ENCODE measurements at places on chromosomes 12 and 14.

- DNase-seq = no peak
Observed at GRCh38 chr14:65040666-65041433, 54.2 kb downstream of the FNTB start.

DNA sequence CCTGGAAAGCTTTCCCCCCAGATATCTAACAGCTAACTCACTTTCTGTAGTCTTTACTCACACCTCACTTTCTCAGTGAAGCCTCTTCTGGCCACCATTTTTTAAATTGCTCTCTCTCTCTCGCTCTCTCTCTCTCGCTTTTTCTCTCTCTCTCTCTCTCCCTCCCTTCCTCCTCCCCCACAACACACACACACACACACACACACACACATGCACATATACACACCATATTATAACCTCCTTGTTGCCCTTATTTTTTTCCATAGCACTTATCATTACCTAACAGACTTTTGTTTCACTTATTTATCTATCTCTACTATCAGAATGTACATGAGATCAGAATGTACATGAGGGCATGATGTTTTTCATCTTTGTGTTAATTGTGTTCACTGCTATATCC, 156.8 kb downstream of the DUSP6 start:
- no peak for DNase-seq

GRCh38 chr12:31736472-31736871, 7.7 kb upstream of the AMN1 start:
- no peak for DNase-seq

DNA sequence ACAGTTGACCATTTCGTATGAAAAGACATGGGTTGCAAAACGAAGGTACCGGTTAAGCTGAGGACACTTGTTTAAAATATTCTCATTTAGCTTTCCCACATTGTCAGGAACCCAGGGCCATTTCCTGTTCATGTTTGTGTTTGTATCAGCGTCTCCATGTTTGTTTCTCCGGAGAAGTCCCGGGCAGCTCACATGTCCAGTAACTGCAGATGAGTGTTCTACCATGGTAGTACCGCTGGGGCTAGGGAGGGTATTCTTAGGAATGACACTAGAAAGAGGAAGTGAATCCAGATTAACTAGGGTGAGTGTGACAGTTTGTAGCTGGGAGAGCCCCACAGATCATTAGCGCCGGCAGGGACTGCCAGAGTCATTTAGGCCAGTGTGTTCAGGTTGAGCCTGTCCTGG, 50.0 kb upstream of the EVL start:
- DNase-seq = no peak

GRCh38 chr14:92540472-92541048, 27.0 kb downstream of the RIN3 start:
- DNase-seq = peak; percentile 46

DNA sequence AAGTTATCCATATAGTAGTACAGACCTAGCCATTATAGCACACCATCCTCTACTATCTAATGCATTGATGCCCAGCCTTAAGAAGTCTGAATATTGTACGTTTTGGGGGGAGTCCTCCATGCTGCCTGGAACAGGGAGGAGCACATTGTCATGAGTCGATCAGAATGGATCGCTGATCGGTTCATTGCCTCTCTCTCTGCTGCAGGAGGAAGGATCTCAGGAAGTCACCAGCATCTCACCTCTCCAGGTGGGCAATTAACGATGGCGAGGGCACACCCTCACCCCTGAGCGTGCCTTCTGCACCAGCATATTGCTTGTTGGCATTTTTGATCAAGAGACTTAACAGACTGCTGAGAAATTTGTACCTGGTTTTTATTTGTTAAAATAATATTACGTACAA, 11.5 kb downstream of the CCND2 start:
- DNase-seq = no peak

GRCh38 chr12:132955094-132956010, 754 bp downstream of the ZNF605 start:
- DNase-seq = no peak

DNA sequence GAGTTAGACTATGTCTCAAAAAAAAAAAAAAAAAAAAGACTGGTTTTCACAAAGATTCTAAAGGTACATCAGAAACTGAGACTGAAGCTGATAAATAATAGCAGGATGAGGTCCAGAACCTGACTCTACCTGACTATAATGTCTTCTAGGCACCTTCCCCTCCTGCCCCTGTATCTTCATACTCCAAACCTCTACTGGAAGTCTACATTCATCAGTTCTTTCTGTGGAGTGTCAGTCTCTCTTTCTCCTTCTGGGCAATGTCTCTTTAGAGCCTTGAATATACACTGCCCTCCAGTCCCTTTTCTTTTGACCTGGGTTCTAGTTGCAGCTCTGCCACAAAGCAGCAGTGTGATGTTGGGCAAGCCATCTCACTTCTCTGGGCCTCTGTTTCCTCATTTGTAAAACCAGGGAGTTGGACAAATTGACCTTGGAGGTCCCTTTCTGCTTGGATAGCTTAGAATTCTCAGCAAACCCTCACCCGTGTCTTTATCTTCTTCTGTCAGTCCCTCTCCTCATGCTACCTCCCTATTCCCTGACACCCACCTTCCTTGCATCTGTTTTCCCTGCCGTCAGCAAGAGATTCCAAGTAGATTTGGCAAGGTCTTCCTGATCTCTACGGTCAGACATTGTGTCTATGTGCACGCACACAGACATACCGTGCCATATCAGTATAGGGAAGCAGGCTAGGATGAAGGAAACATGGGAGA, 4.3 kb downstream of the NFE2 start:
- DNase-seq = no peak

DNA sequence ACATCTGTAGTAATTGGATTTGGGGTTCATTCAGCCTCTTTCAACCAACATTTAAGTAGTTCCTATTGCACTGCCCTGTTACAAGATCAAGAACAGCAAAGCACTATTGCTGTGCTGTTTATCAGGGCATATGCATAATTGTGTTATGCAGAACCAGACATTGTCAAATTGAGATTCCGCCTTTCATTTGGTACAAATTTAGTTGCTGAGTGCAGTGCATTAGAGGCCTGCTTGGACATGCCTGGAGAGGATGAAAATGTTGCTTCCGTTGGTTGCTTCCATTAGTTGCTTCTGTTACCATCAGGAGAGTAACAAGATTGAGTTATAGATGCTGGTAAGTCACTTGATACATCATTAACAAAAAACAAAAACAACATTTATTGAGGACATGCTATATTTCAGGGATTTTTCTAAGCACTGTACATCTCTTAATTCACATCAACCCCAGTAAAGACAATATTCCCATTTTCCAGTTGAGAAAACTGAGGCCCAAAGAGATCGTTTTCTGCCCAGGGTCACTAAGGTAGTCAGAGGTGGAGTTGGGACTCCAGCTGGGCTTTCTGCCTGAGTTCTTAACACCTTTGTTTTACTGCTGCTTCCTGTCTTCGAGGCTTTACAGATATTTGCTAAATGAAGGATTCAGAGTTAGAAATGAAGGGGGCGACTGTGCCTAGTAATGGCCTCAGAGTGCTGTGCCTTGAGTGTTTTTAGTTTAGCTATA, 79.3 kb downstream of the PPP2R5C start:
- no peak for DNase-seq

GRCh38 chr14:70118064-70118463, 70.7 kb downstream of the SLC8A3 start:
- no peak for DNase-seq

DNA sequence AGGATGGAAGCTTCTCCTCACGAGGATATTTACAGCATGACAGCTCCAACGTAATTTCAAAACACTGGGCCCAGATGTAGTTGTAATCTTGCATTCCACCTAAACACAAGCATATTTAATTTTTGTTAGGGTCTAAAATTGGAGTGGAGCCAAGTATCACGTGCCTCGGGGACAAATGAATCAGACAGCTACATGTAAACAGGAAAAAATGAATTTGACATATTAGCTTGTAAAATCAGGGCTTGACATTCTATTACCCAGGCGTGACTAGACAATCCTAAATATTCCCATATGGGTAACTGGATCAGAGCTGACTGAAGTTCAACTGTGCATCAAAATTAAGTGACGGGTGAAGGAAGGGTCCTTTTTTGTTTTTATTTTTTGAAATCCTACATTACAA, 59.0 kb downstream of the MDM2 start:
- no peak for DNase-seq
